ENCODE measurements at places on chromosomes 12 and 14. TPM values are rescaled to one million over a fixed set of nuclear protein-coding genes. Genes with fewer than 3 reads are reported as not detected.

GRCh38 chr12:33205981-33206380 is 233.6 kb downstream of the SYT10 start:
- DNase-seq: no peak

DNA sequence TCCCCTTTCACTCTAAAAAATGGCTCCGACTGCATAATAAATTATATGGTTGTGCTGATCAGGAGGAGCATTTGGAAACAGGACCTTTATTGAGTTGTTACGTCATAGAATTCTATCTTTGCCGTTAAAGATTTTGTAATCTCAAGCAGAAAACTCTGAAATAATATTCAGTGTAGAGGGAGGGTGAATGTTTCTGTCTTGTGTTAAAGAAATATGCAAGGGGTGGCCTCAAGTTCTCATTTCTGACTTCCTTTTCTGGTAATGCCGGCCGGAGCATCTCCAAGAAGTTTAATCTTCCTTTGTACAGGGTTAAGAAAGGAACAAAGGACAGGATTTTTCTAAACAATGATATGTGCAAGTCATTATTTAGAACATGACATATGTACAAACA is 165.1 kb downstream of the SLC38A4 start:
- peak; percentile 74 for DNase-seq

- peak; percentile 3 for DNase-seq
Measured at GRCh38 chr14:70576891-70577290, 23.6 kb downstream of the MED6 start.

- DNase-seq: no peak
Measured at GRCh38 chr12:65800937-65801336, 23.3 kb upstream of the HMGA2 start.

DNA sequence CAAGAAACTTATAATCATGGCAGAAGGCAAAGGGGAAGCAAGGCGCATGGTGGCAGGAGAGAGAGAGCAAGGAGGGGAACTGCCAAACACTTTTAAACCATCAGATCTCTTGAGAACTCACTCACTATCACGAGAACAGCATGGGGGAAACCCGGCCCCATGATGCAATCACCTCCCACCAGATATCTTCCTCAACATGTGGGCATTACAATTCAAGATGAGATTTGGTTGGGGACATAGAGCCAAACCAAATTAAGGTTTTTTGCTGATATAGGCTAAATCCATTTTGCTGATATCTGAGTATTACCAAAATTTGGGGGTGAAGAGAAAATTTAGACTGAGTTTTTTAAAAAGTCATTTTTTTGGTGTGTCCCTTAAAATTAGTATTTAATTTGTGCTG is 54.9 kb upstream of the TMX1 start:
- DNase-seq: no peak

GRCh38 chr14:64442300-64442988 is 22.9 kb upstream of the AKAP5 start:
- DNase-seq: no peak

- DNase-seq: no peak
Measured at GRCh38 chr12:112950701-112951100, 12.4 kb downstream of the OAS3 start.

DNA sequence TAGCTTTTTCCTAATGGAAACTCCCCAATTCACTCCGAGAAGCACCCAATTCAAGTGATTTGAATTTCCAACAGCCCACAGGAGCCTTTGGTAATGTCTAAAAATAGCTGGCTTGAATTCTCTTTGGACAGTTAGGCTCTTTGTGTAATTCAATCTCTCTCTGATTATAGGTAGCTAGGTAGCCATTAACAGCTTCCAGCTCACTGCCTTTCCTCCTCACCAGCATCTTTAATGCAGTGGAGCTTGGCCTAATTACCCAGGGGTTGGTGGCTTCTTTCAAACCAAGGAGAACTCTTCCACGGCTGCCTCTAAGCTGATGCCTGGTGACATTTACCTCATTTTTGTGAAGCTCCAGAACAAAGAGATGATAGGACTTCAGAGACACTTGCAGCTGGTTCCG is 86.4 kb downstream of the WSCD2 start:
- DNase-seq: no peak

GRCh38 chr14:35180179-35180578 is 57.8 kb downstream of the PRORP start:
- no peak for DNase-seq

GRCh38 chr12:120094485-120094884 is 22.1 kb downstream of the RAB35 start:
- DNase-seq: no peak

DNA sequence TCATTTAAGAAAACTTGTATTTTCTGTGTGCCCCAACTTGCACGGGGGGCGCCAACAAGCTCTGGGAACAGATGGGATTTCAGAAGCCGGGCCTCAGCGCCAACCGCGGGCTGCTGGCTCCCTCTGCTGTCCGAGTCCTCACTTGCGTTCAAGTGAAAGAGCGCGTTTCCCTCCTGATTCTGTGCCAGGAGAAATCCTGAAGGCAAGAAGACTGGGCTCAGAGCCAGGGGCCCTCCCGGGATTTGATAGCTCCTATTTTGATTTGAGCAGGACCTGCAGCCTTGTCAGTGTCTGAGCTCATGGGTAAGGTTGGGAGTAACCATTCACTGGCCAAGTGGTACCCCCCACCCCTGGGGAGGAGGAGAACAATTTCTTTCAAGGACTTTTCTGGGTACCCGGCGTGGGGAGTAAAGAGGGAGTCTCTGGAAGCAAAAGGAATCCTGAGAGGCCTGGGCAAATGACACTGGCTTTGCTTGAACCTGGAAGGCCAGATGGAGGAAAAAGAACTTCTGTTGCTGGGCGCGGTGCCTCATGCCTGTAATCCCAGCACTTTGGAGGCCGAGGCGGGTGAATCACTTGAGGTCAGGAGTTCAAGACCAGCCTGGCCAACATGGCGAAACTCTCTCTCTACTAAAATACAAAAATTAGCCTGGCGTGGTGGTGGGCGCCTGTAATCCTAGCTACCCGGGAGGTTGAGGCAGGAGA is 179.0 kb upstream of the RGS6 start:
- peak; percentile 87 for DNase-seq

GRCh38 chr14:69716478-69717187 is 50.3 kb upstream of the SRSF5 start:
- peak; percentile 80 for DNase-seq

DNA sequence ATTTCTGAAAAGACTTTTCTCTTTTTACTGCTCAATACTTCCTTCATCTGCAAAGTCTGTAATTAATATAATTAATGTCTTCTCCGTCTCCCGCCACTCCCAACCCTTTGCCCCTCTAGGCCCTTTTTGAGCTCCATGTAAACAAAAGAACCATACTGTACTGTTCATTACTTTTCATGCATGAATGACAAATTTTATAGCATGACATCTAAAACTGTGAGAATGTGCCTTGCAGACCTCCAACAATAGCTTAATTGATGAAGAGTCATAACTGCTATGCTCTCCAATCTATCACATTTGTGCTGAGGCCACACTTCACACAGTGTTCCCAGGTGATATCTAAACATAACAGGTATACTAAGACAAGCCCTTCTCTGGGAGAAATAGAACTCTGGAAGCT is 1122.7 kb upstream of the ATXN7L3B start:
- no peak for DNase-seq

DNA sequence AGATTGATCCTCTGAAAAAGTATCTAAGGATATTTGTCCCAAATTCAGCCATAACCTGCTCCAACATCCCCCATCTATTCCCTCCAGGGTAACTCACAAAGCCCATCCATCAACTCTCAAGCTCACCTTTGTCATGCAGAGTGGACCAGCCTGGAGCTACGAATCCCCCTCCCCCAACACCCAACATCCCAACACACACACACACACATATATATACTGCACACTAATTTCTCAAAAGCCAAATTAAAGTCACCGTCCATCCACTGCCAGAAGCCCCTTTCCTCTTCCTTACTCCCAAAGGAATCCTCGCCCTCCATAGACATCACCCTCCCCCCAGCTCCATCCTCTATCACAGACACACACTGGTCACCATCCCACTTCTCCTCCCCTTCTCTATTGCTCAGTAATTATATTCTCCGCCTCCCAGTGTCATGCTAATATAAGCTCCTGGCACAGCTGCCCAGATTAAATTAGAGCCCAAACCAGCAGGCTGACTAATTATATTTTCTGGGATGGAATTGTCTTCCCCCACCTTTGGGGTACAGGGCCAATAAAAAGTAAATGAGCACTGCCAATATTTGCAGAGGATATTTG is 13.5 kb upstream of the TESPA1 start:
- no peak for DNase-seq

GRCh38 chr12:102740141-102740955 is 176.7 kb downstream of the PAH start:
- peak; percentile 57 for DNase-seq

DNA sequence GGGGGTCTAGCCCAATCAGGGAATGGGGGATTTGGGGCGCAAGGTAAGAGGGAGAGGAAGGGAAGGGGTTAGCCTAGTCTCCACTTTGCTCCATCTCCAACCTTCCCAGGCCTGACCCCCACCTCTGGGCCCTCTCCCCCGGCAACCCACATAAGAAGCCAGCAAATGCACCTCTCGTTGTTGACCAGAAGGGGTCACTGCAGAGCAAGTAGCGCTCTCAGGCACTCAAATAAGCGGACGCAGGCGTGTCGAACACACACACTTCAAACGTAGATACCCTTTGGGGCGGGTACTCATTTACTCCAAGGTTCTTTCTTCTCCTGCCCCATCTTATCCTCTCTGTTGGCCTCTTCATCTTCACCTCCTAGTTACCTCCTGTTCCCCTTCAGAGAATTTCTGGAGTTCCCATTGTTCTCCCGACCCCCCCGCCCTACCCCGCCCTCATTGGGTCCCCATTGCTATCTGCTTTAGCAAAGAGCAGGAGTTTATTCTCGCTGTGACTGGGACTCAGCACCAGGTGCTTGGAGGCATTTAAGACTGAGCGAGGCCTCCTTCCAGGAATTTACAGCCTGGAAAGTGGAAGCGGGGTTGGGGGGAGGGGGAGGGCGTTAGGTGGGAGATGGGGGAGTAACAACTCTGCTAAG is 1.5 kb upstream of the SRRM4 start:
- DNase-seq: peak; percentile 30

DNA sequence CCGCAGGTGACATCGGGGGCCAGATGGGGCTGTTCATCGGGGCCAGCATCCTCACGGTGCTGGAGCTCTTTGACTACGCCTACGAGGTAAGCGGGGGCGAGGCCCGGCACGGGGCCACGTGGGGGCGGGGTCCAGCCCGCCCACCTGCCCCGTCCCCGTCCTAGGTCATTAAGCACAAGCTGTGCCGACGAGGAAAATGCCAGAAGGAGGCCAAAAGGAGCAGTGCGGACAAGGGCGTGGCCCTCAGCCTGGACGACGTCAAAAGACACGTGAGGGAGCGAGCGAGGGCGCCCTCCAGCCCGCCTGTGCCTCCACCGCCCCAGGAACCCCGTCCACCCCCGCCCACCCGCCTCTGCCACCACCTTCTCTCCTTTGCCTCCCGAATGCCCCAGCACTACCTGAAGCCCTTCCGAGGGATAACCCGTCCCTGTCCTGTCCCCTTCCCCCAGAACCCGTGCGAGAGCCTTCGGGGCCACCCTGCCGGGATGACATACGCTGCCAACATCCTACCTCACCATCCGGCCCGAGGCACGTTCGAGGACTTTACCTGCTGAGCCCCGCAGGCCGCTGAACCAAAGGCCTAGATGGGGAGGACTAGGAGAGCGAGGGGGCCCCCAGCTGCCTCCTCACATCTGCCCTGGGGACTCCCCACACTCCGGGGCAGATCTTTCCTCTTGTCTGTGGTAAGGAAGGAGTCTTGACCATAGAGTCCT is 3.9 kb upstream of the SMARCD1 start:
- DNase-seq: no peak

GRCh38 chr12:14678547-14679150 is 17.8 kb downstream of the GUCY2C start:
- no peak for DNase-seq

- peak; percentile 45 for DNase-seq
Measured at GRCh38 chr12:8844665-8845064, 22.2 kb downstream of the A2ML1 start.

DNA sequence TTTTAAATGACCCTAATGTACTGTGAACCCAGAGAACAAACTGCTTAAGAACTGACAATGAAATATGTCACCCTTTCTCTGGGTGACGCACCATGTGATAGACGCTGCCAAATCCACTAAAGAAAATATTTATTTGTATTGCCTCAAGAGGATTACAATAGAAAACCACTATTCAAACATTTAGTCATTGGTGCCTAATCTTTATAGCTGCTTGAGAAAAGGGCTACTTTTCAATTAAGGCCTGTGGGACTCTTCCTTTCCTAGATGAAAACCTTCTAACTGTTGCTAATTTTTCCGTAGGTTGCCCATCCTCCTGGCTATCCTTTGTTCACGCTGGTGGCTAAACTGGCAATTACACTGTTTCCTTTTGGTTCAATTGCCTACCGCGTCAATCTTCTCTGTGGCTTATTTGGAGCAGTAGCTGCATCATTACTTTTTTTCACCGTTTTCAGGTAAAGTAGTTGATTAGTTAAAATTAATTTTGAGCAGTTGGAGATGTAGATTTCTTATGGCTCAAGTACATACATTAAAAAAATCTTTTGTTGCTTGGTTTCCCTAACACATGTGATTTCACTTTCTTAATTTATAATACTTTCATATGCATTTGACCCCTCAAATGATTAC is 6.0 kb downstream of the TMEM260 start:
- DNase-seq: no peak

DNA sequence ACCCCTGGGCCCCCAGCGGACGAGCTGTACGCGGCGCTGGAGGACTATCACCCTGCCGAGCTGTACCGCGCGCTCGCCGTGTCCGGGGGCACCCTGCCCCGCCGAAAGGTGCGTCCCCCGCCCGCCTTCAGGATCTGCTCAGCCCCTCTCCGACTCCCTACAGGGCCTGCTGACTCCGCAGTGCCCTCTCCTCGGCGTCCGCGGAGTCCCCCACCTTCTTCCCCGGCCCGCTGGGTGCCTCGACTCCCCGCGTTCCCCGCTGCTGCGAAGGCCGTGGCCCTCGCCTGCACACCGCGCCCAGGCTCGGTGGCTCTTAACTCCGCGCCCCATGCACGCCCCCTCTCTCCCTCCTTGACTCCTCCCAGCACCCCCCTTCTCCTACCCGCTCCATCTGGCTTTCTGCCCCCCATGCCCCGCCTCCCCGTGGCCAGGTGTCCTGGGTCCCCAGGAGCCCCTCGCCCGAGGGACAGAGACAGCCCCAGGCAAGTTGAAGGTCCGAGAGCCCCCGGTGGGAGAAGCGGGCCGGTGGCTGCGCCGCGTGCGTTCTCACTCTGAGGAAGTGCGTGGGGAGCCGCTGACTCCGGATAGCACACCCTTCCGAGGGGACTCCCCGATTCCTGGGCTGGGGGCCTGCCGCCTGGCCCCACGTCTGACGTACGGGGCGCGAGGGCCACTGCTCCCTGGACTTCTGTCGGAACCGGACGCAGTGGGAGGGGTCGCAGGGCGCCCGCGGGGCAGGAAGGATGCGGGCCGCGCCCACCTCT is 594 bp downstream of the TAMALIN start:
- no peak for DNase-seq

GRCh38 chr14:29584992-29585391 is 342.7 kb downstream of the PRKD1 start:
- peak; percentile 86 for DNase-seq

The FOXM1 gene
- 17.7 TPM for total RNA-seq

The SIX1 gene
- under 0.01 TPM for total RNA-seq

The PIANP gene
- not detected for total RNA-seq

The TMEM117 gene
- 13.5 TPM for total RNA-seq

The CHMP4A gene
- 13.8 TPM for total RNA-seq

The KRT3 gene
- not detected for total RNA-seq

Data from fibroblast of villous mesenchyme (primary cell).